GM10248 (cell line): ENCODE measurements at places on chromosomes 6 and 20.

DNA sequence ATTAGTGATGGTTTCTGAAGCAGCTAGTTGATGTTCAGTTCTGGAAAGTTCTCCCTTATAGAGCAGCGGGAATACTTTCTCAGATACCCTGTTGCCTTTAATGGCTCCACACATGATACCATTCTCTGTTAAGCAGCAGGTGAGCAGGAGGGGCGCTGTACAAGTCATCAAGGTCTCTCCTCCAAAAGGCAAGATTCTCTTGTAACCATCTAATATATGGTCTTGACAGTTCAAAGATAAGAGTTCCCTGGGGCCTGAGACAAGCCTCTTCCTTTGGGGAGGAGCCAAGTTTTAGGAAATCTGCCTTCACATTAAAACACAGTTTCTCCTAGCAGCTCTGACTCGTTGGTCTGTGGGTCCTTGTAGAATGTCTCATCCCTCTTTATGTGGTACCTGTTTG lies 258.2 kb downstream of the QKI start:
- DNase-seq = no peak

GRCh38 chr6:135458051-135458450 lies 39.5 kb downstream of the AHI1 start:
- DNase-seq = no peak

DNA sequence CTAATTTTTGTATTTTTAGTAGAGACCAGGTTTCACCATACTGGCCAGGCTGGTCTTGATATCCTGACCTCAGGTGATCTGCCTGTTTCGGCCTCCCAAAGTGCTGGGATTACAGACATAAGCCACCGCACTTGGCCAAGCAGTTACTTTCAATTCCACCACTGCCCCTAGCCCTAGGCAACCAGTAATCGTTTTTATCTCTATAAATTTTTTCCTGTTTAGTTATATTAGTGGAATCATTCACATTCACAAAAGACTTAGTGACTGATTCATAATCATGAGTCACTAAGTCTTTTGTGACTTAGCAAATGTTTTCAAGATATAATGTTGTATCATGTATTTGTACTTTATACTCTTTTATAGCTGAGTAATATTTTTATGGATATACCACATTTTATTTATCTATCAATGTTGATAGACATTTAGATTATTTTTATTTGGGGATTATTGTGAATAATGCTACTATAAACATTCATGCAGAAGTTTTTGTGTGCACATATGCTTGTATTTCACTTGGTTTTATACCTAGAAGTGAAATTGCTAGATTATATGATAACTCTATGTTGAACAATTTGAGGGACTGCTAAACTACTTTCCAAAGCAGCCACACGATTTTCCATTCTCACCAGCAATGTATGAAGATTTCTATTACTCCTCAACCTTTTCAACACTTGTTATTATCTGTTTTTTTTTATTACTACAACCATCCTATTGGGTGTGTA lies 421.4 kb upstream of the ID4 start:
- DNase-seq = no peak

DNA sequence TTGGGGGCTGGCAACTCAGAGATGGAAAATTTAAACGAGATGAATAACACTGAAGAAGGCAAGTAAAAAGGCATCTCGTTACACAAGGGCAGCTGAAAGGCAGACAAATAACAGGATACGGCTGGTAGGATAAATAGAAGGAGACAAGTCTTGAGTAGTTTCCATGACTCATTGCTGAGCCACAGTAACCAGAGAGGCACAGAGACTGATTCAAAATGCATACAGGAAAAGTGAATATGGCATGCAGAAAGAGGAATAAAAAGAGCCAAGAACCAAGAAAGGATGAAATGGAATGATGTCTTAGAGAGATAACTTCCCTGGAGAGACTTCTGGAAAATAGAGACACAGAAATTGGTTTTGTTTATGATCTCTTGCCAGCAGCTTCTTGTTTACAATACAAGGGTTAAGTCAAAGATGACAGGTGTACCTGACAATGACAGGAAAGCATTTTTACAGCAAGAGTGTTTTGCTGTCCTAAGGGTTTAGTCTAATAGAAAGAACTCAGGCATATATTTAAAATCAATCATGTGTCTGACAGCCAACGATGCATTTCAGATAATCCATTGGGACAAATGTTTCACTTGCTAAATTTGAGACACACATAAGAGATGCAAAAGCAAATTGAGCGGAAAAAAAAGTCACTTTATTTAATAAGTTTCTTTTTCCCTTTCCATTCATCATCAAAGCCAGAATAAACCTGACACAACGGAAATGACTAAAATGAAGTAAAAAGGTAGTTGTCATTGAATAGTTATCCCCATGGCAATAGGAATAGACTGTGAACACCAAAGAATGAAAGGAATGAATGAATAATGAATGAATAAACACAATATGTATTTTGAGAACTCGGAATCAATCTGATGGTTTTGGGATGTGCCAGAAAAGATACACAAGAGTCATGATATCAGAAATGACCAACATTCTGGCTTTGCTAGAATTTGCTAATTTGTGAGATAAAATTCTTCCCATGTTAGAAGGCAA lies 68.0 kb upstream of the KCNQ5 start:
- DNase-seq = no peak

GRCh38 chr6:107786179-107786578 lies 37.9 kb downstream of the SCML4 start:
- DNase-seq = no peak

- DNase-seq = no peak
Measured at GRCh38 chr6:27428966-27429365, 40.4 kb downstream of the ZNF391 start.

GRCh38 chr6:42352856-42353564 lies 98.7 kb downstream of the TRERF1 start:
- DNase-seq = no peak

GRCh38 chr6:56802584-56802983 lies 152.3 kb upstream of the BEND6 start:
- no peak for DNase-seq

DNA sequence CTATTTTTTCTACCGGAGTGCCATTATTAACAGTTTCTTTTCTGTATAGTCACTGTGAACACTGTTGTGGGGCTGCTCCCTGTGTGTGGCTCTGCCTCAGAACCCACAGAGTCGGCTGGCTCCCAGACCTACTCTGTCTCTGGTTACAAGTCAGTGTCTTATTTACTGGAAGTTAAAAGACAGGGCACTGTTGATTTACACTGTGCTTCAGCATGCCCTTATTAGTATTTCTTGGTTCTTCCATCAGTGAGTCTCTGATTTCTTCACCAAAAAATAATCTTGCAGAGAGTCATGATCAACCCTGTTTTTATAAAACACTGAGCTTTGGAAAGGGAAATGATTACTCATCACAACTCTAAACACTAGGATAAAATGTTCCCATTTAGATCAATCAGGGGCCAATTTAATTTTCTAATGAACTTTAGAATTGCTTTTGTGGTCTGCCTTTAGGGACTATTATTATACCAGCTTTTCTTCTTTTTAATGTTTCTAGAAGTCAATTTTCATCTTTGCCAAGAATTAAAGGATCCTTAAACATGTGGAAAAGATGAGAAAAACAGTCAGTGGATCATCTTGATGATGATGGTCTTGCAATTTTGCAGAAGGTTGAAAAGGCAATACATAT lies 92.6 kb downstream of the UTRN start:
- no peak for DNase-seq

- no peak for DNase-seq
Measured at GRCh38 chr6:168956141-168956838, 297.4 kb downstream of the THBS2 start.

DNA sequence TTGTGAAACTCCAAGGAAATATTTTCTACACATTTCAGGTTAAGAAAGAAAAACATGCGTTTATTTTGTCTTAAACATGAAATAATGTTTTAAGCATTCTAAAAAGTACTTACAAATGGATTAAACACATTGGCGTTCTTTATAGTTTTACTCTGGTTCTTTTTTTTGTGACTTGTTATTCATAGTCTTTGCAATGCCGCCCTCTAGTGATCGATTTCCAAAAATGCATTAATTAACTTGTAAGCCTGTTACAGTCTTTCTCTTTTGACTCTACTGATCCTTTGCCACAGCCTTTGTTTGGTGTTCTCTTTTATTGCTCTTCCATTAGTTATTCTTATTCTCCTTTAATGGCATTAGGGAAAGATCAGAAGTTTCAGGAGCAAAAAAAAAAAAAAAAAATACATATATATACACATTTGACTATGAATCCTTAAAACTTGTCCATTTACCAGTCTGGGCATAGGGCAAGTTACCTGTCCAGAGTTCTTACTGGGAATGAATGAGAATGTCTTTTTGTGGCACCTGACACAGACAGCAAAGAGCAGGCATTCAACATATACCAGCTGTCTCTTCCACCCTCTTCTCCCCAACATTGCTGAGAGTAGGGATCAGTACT lies 59.9 kb downstream of the MACROD2 start:
- peak; percentile 26 for DNase-seq

DNA sequence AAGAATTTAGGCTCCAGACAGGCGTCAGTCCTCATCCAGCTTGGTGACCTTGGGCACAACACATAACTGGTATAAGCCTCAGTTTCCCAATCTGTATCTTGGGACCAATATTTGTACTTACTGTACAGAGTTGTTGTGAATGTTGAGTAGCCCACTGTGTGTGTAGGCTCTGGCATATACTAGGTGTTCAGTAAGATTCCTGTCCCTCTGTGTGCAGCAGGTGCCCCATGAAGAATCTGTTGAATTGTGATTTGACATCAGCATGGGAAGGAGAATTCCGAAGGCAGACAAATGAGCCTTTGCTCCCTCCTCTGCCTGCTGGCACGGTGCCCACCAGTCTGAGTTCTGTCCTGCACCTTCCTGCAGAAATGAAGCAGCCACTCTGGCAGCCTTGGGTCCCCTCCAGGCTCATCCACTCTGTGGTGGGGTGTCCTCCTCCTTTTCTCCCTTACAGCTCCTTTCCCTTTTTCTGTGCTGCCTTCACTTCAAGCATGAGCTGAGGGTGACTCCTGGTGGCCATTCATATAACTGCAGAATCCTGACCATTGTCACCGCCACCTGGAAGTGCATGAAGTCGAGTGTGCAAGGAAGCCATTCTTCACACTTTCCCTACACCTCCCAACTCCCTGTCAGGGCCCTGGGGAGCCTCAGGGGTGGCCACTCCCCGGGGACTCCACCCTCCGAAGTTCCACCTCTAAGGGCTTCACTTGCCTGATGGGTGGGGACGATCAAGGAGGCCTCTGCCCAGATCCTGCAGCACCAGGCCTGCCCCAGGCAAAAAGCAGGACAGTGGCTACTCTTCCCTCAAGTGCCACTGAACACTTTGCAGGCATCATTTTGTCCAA lies 48.2 kb downstream of the MRPL14 start:
- DNase-seq = peak; percentile 72

- peak; percentile 53 for DNase-seq
Measured at GRCh38 chr6:16184129-16184528, 54.3 kb upstream of the GMPR start.

- no peak for DNase-seq
Measured at GRCh38 chr20:59082077-59082740, 39.6 kb upstream of the PRELID3B start.

GRCh38 chr6:32954986-32955802 lies 2.3 kb upstream of the HLA-DMA start:
- no peak for DNase-seq

- DNase-seq = no peak
Measured at GRCh38 chr6:119132261-119132981, 54.0 kb upstream of the FAM184A start.

GRCh38 chr6:163356324-163356723 lies 58.2 kb upstream of the QKI start:
- DNase-seq = no peak

DNA sequence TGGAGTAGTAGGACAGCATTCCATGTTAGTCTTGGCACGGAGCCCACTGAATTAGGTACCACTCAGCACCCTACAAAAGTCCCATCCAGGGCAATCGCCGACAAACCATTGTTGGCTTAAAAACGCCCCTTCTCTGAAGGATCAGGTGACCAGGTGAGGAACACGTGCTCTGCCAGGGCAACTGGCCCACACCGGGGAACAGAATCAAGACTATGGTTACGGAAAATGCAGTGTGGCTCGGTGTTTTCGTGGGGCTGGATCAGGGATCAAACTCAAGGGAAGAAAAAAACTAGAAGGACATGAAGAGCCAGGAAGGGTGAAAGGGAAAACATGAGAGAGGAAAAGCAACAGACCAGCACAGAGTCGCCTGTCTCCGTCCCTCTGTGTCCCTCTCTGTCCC lies 177.8 kb upstream of the ARID1B start:
- no peak for DNase-seq

DNA sequence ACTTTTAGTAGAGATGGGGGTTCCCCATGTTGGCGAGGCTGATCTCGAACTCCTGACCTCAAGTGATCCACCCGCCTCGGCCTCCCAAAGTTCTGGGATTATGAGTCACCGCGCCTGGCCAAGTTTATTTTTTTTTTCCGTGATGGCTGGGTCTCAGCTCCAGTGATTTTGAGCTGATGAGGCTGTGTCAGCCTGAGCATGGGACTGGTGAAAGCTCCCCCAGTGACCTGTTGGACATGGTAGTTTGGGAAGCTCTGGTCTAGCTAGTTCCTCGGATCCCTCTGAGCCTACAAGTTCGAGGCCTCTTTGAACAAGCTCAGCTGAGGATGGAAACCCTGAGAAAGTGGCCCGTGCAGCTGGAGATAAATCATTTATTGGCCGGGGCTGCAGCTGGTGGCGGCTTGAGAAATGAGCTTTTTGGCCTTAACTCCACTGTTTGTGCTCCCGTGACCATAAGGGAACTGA lies 126.8 kb downstream of the SNX5 start:
- no peak for DNase-seq

GRCh38 chr6:117971637-117972036 lies 64.6 kb downstream of the SLC35F1 start:
- DNase-seq = no peak

DNA sequence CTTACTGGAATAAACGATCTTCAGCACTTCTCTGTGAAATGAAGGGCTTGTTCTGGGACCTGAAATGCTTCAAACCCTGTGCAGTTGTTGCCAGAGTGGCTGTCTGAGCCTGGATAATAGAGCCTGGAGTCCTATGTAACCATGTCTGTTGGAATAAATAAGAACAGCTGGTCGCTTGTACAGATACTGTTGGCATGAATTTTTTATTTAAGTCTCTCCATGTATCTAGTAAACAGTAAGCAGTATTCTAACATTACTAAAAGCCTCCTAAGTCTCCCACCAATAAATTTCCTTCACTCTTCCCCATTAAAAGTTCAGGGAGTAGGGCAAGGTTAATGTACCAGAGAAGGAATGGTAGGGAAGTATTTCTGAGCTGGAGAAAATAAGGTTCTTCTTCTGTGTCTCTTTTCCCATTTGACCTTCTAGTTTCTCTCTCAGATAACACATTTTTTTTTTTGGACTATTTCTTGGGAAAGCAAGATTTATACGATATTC lies 227.5 kb downstream of the PRL start:
- DNase-seq = no peak
